ENCODE measurements at places on chromosomes 12 and 14.

DNA sequence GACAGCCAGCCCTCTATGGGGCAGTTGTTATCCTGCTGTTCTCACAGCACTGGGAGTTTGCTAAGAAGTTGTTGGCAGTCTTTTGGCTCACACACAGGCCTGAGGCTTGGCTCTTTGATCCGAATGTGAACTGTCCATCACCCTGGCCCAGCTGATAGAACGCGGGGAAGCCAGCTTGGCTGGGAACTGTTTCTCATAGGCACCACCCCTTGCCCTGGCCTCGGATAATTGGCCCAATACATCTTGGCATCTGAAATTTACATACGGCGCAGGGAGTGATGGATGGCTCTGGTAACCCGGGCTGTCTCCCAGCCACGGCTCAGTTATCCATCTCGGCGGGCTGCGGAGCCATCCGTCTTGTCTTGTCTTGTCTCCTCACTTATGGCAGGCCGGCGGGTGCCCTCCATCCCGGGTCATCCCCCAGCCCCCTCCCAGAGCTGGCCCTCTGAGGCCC, 164.1 kb downstream of the PHETA1 start:
- DNase-seq, result no peak

DNA sequence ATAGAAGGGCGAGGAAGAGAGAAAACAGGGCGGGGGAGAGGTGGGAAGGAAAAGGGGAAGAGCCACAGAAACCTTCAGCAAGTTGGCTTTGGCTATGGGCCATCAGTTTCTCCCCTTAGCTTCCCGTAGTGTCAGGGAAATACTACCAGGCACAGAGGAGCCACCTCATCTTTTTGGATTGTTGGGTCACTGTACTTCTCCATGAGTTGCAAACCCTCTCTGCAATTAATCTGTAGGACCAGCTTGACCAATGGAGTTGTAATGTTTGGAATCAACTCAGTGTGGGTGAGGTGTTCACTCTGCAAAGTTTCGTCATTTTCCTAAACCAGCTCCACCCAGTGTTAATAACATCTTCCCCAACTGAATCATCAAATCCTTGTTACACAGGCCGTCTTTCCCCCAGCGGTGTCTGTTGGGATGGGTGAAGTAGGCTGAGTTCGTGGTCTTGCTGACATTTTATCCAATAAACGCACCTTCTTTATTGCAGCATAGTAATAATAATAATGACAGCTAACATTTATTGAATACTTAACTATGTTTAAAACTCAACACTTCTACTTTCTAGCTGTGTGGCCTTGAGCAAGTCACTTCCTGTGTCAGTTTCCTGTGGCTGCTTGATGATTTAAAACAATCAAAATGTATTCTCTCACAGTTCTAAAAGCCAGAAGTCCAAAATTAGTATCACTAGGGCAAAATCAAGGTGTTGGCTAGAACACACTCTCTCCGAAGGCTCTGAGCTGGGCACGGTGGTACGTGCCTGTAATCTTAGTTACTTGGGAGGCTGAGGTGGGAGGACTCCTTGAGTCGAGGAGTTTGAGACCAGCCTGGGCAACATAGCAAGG, 8.1 kb upstream of the GLTP start:
- DNase-seq, result no peak

- DNase-seq, result no peak
Observed at GRCh38 chr14:89317051-89317691, 99.9 kb downstream of the FOXN3 start.

GRCh38 chr14:44404599-44404998, 102.5 kb downstream of the FSCB start:
- no peak for DNase-seq

DNA sequence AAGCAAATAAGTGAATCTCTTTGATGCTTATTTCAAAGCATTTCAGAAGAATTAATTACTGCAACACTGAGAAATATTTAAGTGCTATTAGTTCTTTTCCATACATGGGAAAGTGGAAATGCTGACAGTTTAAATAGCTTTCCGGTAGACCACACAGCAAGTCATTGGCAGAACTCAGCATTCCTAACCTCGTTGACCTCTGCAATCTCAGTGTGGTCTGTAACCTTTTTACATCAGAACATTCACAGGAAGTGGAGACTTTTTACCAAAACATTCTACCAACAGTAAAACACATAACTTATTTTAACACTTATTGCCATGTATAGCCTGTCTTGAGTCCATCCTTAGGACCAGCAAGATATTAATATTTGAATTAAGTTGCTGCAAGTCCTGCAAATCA, 249.5 kb upstream of the DCN start:
- no peak for DNase-seq
